Chondrocyte (in vitro differentiated cells): ENCODE measurements at places on chromosomes 3 and 15. TPM values are rescaled to one million over a fixed set of nuclear protein-coding genes. Genes with fewer than 3 reads are reported as not detected.

PLSCR1 gene
- total RNA-seq: 21.5 to 34.6 TPM (median 23.9 TPM) in 3 replicates

P2RY14 gene
- total RNA-seq: not detected in 3 replicates

FAM3D gene
- not detected in 3 replicates for total RNA-seq

THBS1 gene
- total RNA-seq: 1,967 to 2,361 TPM (median 2,311 TPM) in 3 replicates

KBTBD13 gene
- total RNA-seq: not detected in 3 replicates

ROBO1 gene
- total RNA-seq: 43.7 to 67.2 TPM (median 47.1 TPM) in 3 replicates

DNA sequence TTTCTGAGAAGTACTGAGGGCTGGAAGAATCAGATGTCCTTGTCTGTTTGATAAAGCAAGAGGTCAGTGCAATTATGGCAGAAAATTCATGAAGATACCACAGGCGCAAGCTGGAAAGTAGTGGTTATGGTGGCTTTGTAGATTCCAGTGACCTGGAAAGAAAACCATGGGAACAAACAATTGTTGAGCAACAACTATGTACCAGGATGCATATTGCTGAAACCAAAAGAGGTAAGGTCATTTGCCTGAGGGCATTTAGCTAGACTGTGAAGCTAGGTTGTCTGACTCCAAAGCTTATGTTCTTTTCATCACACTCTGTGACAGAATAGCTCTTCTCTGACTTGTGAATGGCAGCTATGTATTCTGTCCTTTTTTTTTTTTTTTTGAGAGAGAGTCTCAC, 74.0 kb downstream of the B3GALNT1 start:
- no peak for DNase-seq

GRCh38 chr15:70140543-70141375, 43.0 kb upstream of the TLE3 start:
- DNase-seq: no peak

- DNase-seq: no peak
Measured at GRCh38 chr3:72977060-72977808, 19.4 kb upstream of the PPP4R2 start.

DNA sequence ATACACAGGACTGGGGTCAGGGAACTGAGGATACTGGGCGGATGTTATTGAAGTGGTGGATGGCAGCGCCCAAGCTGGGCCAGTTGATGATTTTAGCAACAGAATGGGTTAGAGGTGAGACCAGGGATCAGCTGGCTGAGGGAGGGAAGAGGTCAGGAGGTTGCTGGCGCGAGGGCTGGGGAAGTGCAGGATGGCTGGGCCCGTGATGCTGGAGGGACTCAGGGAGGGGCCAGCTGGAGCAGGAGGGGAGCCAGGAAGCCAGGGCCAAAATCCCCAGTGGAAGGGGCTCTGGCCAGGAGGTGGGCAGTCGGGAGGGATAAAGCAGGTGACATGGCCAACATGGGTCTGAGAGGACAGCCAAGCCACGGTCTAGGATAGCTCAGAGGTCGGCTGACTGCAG, 178.0 kb downstream of the NSMCE3 start:
- peak; percentile 68 for DNase-seq

DNA sequence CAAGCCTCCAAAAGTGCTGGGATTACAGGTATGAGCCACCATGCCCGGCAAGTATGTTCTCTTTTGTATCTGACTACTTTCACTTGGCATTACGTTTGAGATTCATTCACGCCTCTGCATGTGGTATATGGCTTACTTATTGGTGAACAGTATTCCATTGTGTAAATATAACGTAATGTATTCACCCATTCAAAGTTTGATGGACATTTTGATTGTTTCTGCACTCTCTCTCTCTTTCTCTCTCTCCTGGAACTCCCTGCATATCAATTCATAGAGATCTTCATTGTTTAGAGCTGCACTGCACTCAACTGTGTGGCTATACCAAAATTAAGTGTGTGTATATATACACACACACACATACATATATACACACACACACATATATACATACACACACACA, 30.4 kb downstream of the SPPL2A start:
- DNase-seq: no peak

DNA sequence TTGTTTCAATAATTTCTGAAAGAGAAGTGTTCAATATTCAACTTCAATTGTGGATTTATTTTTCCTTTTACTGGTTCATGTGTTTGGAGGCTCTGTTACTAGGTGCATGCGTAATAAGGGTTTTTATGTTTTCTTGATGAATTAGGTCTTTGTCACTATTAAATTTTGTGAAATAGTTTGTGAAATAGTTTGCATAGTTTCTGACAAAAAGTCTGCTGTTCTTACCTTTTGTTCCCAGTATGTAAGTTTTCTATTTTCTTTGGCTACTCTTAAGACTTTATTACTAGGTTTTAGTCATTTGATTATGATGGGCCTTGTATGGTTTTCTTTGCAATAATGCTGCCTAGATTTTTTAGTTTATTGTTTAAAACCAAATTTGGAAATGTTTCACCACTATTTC, 38.0 kb downstream of the MEF2A start:
- DNase-seq: no peak

DNA sequence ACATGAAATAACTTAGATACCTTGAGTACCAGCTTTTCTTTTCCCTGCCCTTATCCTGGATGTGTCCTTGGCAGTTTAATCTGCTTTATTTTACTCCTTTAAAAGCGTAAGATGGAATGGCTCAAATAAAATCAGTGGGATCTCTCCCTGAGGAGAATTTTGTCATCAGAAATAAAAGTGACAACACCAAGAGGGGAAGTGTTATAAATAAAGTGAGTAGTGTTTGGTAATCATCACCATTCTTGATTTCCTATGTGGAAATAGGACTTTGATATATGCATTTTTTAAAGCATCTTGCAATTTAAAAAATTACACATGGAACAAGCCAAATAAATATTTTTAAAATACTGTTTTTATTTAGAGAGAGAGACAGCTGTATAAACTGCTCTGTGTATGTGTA, 76.5 kb downstream of the MBNL1 start:
- DNase-seq: no peak

- no peak for DNase-seq
Measured at GRCh38 chr3:101262393-101263240, 57.8 kb downstream of the IMPG2 start.

GRCh38 chr3:182473191-182473710, 320.1 kb upstream of the ATP11B start:
- no peak for DNase-seq

- DNase-seq: no peak
Measured at GRCh38 chr3:172150913-172151650, 111.7 kb downstream of the FNDC3B start.

- no peak for DNase-seq
Measured at GRCh38 chr15:74434263-74435136, 742 bp upstream of the SEMA7A start.

DNA sequence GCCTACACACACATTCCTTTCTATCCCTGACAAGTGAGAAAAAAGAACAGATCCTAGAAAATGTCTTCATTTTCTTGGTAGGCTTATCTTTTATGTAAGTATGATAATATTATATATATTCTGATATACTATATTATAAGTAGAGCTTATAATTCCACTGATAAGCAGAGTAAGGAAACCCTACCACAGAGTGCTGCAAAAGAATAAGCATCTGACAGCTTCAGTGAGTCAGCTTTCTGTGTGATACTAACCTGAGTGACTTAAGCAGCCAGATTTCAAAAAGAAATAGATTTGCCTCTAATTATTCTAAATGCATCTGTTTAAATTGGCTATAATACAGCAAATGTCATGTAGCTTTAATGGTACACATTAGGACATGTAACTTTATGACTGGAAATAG, 656.0 kb downstream of the MCTP2 start:
- no peak for DNase-seq

- DNase-seq: no peak
Measured at GRCh38 chr15:42156243-42156922, at the start of gene PLA2G4F. TSS of gene PLA2G4F (minus strand) at chr15:42156636. CDS start at chr15:42156549, 87 bp downstream.

DNA sequence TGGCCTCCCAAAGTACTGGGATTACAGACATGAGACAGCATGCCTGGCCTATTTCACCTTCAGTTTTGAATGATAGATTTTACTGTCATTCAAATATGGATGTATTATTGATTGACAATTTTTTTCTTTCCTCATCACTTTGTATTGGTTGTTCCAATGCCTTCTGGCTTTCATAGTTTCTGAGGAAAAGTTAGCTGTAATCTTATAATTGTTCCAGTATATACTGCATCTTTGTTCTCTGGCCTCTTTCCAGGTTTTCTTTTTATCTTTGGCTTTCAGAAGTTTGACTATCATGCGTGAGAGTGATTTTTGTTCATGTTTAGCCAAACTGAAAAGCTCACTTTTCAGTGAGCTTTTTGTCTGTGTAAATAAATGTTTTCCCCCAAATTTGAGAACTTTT, 157.1 kb downstream of the RSRC1 start:
- DNase-seq: no peak

- no peak for DNase-seq
Measured at GRCh38 chr3:158379517-158379916, 191.5 kb upstream of the MLF1 start.

GRCh38 chr15:78675206-78675605, 34.2 kb upstream of the CHRNB4 start:
- no peak for DNase-seq

DNA sequence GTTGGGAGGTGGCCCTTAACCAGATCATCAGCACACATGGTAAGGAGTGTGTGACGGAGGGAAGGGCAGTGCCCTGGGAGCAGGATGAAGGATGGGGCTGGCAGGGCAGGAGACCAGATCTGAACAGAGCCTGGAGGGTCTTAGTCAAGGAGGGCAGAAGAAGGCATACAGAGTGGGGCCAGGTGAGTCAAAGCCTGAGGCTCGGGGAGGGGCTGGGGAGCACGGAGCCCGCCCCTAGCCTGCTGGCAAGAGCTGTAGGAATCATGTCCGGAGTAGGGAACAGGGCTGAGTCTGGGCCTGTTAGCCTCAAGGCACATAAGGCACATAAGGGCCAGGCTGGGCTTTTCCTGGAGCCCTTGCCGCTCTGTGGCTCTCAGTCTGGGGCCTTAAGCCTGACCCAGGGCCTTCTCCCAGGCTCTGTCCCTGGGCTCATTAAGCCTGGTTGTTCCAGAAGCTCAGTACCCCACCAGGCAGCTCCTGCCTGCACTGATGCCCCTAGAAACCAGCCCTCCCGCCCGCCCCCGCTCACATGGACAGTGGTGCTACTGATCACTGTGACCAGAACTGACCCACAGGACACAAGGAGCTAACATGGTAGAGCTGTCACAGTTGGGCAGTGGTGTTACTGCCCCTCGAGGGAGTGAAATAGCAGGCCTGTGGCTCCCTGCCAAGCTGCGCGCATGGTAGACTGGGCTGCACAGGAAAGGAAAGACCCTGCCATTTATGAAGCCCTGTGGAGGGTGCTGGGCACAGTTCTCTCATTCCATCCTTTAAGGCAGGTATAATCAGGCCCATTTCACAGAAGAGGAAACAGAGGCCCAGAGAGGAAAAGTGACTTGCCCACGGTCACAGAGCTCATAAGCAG, 14.6 kb downstream of the ISG20 start:
- no peak for DNase-seq

DNA sequence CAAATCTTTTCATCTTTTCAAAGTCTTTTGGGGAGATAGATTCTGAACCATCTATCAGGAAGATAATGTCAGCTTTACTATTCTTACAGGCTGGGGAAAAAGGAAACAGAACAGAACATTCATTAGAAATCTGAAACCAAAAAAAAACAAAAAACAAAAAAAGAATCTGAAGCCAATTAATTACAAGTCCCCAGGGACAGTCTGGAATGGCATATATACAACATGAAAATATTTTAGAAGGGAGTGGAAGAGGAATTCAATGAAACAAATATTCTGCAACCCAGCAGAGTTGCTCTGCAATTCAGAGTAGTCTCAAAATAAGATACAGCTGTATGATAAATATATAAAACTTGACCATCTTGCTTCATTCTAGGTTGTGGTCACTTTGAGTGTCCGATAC, 41.7 kb upstream of the CAPN7 start:
- no peak for DNase-seq

DNA sequence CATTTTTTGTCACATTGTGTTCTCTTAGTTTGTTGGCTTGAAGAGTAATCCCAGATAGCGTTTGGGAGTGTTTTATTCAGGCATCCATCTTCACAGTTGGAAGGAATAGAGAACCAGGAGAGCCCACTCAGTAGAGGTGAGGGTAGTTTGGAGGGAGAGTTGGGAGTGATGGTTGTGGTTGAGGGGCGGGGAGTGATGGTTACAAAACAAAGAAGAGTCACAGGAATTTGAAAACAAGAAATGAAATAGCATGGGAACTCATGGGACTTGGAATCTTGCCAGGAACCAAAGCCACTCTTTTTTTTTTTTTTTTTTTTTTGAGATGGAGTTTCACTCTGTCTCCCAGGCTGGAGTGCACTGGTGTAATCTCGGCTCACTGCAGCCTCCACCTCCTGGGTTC, 36.3 kb downstream of the DUT start:
- no peak for DNase-seq

- DNase-seq: peak; percentile 81
Measured at GRCh38 chr15:41881920-41882688, 11.7 kb downstream of the SPTBN5 start.

GRCh38 chr15:80447077-80447476, 42.9 kb downstream of the ARNT2 start:
- DNase-seq: no peak

GRCh38 chr15:95486224-95486623, 844.3 kb upstream of the NR2F2 start:
- DNase-seq: no peak

DNA sequence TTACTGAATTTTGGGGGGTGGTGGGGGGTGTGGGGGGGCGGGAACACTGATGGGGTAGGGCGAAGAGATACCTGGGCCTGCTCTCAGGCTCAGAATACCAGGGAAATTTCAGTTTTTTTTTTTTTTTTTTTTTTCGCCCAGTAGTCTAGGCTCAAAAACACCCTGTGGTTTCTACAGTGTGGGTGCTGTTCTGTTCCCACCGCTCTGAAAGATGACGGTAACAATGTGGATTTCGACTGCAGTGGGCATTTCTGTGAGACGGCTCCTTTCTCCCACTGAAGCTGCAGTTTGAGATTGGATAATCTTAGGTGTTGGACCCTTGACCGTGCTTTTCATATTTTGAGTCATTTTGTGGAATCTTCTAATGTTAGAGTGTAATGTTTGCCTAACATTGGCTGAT, 143.8 kb upstream of the RGMA start:
- DNase-seq: no peak
